ENCODE measurements at places on chromosomes 7 and 10.
A peak's percentile ranks its signal among the peaks of the same experiment; 100 is the strongest.

- DNase-seq: no peak
These were observed 19.8 kb downstream of the VOPP1 start for GRCh38 chr7:55552320-55553023.

GRCh38 chr7:33079763-33080690, 17.5 kb upstream of the NT5C3A start:
- DNase-seq: no peak

DNA sequence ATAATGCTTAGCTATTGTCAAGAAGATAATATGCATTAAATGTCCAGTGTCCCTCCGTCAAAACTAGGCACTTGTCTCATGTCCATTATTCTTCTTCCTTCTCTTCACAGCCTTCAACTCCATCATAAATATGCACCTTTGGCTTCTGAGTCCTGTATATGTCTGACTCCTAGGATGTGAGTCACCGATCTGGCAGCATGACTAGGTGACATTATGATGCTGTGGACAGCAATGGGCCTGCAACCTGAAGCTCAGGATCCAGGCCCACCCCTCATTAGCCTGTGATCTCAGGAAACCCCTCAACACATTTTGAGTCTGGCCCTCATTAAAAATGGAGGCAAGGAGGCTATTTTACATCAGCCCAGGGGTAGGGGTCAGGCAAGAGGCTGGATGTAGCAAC, 362.5 kb upstream of the ZMIZ1 start:
- no peak for DNase-seq

DNA sequence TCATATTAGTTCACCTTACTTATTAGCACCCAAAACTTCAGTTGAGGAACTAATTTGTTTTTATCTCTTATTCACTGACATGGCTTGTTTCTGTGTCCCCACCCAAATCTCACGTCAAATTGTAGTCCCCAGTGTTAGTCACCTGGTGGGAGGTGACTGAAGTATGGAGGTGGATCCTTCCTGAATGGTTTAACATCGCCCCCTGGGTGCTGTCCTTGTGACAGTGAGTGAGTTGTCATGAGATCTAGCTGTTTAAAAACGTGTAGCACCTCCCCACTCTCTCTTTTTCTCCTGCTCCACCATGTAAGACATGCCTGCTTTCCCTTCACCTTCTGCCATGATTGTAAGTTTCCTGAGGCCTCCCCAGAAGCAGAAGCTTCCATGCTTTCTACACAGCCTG, 75.0 kb upstream of the HECTD2 start:
- no peak for DNase-seq

DNA sequence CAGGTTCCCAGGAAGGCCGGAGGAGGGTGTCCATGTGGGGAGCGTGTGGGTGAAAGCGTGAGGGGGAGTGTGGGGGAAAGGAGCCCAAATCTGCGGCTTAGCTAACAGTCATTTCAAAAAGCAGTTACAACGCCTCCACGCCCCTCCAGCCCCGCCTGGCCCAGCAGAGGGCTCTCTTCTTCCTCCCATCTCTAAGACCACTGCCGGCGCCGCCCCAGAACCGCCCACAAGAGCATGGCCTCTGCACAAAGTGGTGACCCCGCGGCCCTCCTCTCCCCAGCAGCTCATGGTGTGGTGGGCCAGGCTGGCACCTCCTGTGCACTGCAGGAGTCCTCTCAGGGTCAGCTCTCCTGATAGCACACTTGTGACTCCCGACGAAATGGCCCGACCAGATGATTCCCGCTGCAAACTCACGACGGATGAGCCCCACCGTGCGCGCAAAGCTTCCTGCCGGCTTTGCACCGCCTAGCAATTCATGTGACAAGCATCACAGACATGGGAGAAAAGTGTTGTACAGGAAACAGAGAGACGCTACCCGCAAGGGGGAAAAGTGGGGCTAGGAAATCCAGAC, 12.4 kb upstream of the HUS1 start:
- peak; percentile 78 for DNase-seq

- DNase-seq: no peak
These were observed 252.4 kb upstream of the TPK1 start for GRCh38 chr7:145088111-145088745.

GRCh38 chr7:111927353-111928019, 278.7 kb downstream of the DOCK4 start:
- no peak for DNase-seq

GRCh38 chr10:44008270-44008916, 359.7 kb upstream of the ZNF32 start:
- no peak for DNase-seq

DNA sequence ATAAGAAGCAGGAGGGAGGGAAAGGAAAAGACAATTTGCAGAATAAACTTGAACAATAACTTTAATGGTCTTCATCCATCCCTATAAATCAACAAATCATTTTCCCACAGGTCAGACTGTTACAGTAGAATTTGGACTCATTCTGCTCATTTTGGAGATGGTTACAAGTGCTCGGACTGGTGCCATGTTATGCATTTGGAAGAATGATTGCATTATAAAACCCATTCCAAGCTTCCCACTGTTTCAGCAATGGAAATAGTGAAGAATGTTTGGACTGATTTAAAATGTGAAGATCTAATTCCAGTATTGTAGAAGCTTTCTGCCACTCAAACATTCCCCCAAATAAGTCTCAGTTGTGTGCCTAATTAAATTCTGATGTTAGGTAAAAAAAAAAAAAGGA, 99.7 kb upstream of the ZEB1 start:
- DNase-seq: no peak

GRCh38 chr7:48992816-48993215, 68.5 kb downstream of the CDC14C start:
- no peak for DNase-seq

DNA sequence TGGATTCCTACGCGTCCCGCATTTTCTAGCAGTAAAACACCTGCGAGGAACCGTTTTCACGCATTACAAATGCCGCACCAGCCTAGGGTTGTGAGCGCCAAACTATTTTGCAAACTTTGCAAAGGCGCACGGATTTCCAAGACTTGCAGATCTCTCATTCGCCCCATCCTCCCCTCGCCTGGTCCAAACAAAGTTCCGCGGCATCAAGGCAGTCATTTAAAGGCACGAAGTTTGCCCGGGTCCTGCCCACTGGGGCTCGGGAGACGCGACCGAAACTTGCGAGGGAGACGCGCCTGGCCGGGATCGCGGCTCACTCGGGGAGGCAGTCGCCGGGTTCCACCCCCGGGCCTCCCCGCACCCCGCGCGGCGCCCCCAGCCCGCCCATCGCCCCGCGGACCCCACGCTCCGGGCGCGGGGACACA, 613 bp downstream of the USP6NL start:
- no peak for DNase-seq

DNA sequence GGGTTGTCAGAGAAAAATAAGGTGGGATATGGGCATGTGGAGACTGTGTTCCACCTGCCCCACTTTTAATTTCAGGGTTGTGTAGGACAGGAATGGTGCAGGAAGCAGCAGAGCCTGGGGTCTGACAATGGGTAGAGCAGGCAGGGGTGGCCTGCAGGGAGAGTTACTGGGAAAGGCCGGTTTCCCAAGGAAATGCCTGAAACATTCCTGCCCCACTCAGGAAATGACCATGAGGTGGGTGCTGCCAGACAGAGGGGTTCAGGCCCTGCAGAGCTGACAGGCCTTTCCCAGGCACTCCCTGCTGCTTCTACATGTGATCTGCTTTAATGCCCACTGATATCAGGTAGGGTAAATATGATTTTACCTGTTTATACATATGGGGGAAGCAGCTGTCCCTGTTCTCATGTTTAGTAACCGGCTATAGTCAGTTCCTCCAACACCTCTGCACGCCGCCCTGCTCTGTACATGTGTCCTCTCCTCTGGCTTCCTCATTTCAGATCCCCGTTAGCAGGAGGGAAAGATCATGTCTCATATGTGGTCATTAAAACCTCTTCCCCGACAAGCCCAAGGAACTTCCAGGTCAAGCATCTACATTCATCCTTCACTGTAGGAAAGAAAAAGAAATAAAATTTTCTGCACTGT, 118.6 kb upstream of the PRSS58 start:
- DNase-seq: no peak

DNA sequence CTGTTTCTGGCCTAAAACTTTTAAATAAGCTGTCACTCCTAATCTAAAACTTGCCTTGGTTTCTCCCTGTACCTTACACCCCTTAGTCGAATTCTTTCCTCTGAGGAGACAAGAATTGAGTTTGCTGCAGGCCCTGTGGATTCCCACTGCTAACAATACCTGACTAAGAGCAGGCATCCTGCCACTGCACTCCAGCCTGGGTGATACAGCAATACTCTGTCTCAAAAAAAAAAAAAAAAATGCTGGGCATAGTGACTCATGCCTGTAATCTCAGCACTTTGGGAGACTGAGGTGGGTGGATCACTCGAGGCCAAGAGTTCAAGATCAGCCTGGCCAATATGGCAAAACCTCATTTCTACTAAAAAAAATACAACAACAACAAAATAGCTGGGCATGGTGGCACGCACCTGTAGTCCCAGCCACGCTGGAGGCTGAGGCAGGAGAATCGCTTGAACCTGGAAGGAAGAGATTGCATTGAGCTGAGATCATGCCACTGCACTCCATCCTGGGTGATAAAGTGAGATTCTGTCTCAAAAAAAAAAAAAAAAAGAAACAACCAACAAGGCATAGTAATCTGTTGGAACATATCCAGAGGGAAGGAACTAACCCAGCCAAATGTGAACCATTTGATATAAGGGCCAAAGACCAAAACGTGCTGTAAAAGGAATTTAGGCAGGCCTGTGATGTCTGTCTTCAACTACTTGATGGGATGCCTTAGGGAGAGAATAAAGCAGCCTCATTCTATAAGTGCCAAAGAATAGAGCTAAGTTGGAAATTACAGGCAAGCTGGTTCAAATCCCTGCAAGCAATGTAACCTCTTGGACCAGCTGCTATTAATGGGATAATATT, 732.7 kb upstream of the AUTS2 start:
- DNase-seq: no peak

- DNase-seq: no peak
These were observed 60.0 kb downstream of the RALA start for GRCh38 chr7:39683216-39683845.

GRCh38 chr10:114541081-114541796, 116.8 kb downstream of the ABLIM1 start:
- DNase-seq: peak; percentile 44

DNA sequence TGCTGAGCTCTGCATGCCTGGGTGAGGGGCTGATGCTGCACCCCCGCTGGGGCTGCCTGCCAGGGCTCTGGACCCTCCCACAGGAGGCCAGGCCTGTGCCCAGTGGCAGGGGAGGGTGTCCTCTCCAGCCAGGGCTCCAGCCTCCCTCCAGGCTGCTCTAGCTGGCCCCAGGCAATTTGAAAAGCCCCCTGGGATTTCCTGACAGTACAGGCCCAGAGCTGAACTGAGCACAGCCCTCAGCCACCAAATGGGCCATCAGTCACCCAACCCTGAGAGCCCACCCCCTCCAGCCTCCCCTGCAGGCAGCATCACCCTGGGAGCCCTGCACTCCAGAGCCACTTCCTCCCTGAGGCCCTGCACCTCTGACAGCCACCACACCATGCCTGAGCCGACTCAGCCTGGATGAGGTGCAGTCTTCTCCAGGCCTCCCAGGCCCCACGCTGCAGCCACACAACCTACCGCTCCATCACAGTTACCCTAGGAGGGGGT, 101.8 kb upstream of the RET start:
- DNase-seq: no peak

DNA sequence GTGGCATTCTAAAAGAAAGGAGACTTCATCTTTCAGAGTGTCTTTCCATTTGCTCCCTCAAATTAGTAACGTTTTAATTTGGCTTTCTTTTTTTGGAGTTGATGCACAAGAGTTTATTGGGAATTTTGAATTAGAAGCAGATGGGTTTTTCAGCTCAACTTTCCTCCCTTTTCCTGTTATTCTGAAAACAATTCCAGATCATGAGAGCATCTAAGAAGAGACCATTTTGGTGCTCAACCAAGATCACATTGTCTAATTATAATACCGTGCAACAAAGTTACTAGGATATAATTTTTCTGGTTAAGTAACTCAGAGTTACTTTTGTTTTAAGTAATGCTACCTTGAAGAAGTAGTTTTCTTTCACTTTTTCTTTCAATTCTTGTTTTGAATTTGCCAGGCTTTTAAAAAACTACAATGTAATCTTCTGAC, 396.6 kb upstream of the KLF6 start:
- DNase-seq: no peak

- DNase-seq: no peak
These were observed 92.3 kb upstream of the TMEM168 start for GRCh38 chr7:112882511-112882910.

- DNase-seq: no peak
These were observed 327.5 kb upstream of the ZMIZ1 start for GRCh38 chr10:78740976-78741915.

DNA sequence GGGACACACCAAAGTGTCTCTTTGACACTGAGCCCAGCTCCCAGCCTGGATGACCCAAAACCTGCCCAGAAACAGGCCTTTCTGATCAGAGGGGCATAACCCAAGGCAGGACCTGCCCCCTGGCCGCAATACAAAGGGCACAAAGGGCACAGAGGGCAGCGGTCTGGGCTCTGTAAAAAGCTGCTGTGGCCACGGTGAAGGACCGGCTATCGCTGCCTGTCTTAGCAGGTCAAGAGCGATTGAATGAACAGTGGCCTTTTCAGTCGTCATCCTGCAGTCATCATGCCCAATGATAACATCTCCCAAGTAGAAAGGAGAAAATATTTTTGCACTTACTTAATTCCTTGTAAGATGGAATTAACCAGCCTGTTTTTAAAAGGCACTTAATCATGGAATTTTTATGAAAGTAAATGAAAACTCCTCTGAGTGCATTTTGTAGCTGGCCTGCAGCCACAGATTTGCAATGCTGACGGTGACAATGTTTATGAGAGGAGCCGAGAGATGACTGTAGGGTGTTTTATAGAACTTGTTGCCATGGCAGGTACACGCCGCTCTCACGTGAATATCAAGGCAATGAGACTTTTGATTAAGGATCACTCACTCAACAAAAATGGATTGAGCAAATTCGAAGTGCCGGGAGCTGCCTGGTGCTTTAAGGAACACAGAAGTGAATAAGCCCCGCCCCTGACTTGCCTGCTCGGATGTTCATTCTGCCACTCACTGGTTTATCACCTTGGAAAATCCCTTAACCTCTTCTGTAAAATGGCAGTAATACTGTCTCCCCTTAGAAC, 47.3 kb upstream of the BHLHA15 start:
- no peak for DNase-seq

DNA sequence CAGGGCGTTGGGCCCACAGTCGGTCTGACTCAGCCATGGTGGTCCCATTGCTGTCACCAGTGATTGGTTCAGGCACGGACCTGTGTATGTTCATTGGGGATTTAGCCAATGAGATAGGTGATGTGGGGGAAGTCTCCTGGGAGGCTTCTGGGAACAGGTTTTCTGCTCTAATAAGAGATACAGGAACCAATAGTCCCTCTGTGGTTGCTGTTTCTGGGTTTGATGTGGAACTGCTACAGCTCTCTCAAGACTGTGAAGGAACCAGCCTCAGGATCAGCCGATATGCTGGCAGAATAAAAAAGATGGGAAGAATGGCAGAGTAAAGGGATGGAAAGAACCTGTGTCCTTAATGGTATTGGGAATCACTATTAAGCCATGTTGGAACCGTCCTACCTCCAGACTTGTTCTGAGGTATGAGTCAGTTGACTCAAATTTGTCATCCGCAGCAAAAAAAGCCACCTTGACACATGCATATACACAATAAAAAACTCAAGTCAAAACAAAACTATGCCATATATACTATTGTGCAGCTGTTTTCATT, 70.6 kb downstream of the MCMBP start:
- DNase-seq: no peak
